Epithelial cell of prostate (primary cell): ENCODE measurements at places on chromosomes 5 and 9.

GRCh38 chr5:122412966-122413365 is 100.9 kb downstream of the SNCAIP start:
- DNase-seq = no peak

- no peak for DNase-seq
Observed at GRCh38 chr9:22129133-22129532, 120.0 kb upstream of the CDKN2B start.

GRCh38 chr9:128101231-128101661 is 26.3 kb downstream of the PTGES2 start:
- no peak for DNase-seq

- no peak for DNase-seq
Observed at GRCh38 chr5:122680623-122681350, 94.1 kb upstream of the SNX2 start.

DNA sequence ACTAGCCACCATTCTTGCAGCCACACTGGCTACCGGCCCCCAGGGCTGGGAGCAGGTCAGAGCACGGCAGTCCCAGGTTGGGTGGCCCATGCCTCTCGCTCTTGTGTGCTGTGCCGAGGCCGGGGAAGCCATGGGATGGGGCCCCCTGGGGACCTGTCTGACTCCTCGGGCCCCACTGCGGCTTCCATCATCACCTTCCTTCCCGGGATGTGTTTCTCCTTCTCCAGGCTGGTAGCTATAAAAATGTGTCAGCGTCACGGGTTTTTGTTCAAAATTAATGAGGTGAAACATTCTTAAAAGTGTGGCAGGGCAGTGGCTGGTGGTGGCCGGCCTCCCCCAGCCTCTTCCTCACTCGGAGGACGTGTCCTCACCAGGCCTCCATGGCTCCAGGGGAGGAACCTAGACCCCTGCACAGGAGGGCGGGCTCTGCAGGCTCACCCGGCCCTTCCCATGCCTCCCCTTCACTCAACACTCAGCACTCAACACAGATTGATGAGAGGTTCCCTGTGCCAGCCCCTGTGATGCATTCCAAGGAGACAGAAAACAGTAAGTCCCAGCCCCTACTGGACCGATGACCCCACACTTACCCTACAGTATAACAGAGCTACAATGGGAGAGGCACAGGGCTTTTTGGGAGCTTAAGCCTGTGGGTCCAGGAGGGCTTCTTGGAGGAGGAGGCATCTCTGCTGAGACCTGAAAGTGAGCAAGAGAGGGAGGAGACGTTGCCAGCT is 43.2 kb downstream of the PTGES start:
- DNase-seq = no peak

GRCh38 chr5:133565993-133566392 is 46.3 kb downstream of the FSTL4 start:
- no peak for DNase-seq

DNA sequence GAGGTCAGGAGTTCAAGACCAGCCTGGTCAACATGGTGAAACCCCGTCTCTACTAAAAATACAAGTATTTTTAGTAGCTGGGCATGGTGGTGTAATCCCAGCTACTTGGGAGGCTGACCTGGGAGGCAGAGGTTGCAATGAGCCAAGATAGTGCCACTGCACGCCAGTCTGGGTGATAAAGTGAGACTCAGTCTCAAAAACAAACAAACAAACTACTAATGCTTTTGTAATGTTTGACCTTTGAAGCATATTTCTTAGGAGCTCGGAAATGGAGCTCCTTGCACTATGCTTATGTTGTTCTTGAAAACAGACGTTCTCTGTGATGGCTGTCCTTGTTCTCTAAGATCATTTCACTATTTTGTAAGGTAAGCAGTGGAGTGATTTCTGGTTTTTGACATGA is 6.0 kb downstream of the F2RL2 start:
- DNase-seq = no peak

DNA sequence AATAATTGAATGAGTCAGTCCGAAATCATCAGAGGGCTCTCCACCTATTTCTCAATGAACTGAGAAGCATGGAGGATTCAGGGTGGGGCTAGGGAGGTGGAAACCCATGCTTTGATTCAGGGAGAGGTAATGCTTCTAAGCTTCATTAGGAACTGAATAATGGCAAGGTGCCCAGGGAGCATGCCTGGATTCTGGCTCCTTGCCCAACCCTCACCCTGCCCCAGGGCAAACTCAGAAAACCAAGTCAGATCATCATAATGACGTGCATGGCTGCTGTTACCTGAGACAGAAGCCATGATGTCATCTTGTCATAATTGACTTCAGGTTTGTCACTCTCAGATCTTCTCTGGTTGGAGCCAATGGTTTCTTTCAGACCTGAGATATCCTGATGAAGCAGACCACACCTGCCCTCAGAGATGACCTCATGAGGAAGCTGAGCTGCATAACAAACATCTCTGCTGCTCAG is 199.6 kb downstream of the SYK start:
- peak; percentile 98 for DNase-seq

DNA sequence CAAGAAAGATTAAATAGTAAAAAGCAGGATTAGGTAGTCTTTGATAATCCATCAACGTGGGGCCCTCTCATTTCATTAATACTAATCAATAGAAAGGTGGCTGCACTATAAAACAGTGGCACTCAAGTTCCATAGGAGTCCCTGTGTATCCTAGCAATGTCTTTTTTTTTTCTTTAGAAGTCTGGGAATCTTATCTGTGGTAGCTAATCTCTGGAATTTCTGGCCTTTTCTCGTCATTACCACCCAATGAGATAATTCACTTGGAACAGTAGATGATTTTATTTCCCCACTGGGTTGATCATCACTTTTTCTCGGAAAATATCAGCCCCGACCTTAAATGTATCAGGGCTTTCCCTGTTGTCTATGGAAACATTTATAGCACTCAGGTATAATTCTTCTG is 86.8 kb upstream of the CDH6 start:
- no peak for DNase-seq

DNA sequence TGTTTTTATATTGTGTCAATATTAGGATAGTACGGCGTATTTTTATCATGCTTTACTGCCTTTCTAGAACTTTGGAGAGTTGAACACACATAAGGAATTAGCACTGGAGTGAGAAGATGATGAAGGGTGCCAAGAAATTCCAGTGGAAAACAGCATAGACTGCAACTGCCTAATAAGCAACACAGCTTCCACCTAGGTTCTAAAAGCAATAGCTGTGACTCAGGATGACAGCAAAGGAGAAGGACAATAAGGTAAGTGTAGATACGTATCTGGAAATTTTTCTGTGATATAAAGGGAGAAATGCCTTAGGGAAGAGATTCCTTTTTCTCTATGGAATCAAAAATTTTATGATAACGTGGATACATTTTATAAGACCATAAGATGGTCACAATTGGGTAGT is 7.4 kb downstream of the PTPRD start:
- no peak for DNase-seq

GRCh38 chr5:36240779-36241630 is 720 bp downstream of the NADK2 start:
- DNase-seq = no peak

DNA sequence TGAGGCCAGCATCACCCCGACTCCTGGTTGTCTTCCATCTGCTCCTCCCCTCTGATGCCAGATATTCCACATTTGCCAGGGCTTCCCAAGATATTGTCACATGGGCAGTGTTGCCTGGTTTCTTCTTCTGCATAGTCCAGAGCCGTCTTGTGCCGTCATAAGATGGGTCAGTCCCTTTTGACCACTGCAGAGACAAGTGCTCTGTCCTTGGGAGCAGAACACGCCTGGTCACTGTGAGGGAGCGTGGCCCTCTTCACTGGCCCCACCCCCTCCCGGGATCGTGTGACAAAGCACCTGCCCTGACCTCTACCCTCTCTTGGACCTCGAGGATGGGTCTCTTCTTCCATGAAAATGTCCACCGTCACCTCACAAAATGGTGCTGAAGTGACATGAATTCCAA is 41.6 kb downstream of the UBE2QL1 start:
- DNase-seq = no peak

DNA sequence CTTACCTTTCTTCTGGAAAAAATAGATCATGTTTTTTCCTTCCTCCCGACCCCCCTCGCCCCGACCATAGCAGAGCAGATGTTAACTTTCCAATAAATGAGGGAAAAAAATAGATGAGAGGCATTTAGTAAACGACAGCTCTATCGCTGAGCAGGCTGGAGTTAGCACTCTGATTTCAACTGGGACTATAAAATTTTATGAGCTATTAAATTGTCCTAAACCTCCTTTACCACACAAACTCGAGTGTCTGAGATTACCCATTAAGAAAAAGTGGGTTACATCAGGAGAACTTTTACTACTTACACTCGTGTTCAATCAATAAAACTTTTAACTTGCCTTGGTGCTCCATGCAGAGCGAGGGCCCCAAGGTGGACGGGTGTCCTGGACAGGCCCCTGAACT is 59.8 kb upstream of the RNU6ATAC start:
- DNase-seq = no peak

GRCh38 chr5:180810210-180810958 is 7.8 kb upstream of the MGAT1 start:
- peak; percentile 70 for DNase-seq

DNA sequence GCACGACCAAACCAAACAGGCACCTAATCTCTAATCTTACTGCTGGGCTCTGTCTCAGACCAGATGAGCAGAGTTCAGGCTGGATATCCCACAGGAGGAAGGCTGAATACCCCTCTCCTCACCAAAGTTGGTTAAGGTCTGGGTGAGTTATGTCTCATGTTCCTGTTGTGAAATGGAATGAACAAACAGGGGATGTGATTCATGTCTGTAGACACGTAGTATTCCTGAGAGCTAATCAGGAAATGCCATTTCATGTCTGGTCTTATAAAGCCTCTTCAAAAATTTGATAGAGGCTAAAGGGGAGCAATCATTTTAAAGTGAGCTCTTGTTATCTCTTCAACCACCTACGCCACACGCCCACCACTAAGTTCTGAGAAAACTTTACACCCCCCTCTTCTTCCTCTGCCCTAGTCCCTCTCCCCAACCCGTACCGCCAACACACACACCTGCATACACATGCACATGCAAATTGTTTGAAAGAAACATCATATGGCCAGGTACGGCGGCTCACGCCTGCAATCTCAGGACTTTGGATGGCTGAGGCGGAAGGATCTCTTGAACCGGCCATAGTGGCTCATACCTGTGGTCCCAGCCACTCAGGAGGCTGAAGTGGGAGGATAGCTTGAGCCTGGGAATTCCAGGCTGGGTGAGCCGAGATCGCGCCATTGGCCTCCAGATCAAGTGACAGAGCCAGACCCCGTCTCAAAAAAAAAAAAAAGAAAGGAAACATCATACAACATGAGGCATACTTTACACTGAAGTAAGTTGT is 69.8 kb upstream of the RAI14 start:
- peak; percentile 93 for DNase-seq

- DNase-seq = no peak
Observed at GRCh38 chr9:1014225-1014624, 35.9 kb upstream of the DMRT2 start.

DNA sequence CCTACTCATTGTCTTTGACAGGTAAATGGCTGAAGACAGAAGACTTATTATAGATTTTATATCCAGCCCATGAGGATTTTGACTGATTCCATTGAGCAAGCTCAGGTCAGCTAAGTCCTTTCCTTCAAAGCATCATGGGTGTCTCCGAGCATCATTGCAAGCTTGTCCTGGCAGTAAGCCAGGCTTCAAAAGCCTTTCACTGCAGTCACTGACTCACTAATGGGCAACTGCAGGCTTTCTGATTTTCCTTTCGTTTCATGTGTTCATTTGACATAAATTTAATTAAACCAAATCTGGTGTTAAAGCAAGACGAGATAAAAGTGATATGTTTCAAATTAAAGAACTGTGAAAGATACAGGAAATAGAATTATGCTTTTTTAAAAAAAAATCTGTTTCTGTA is 426.2 kb downstream of the ANXA1 start:
- DNase-seq = no peak

GRCh38 chr5:143583409-143583808 is 179.9 kb upstream of the NR3C1 start:
- no peak for DNase-seq

- no peak for DNase-seq
Observed at GRCh38 chr9:129264388-129264787, 86.3 kb upstream of the IER5L start.

DNA sequence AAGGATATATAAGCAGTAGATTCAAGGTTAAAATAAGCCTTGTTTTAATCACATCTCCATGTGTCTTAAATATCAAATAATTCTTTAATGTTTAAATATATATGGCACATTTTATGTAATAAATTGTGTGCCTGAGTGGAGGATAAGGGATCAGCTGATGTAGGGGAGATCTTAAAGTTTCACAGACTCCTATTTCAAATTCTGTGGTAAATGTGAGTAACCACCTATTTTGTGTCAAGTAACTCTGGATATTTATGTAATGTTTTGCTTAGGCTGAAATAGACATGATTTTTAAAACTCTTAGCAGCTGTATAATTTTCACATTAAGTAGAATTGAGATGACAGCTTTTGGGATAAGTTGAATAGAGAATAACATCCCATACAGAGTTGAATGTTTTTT is 41.3 kb upstream of the ITGA2 start:
- no peak for DNase-seq

DNA sequence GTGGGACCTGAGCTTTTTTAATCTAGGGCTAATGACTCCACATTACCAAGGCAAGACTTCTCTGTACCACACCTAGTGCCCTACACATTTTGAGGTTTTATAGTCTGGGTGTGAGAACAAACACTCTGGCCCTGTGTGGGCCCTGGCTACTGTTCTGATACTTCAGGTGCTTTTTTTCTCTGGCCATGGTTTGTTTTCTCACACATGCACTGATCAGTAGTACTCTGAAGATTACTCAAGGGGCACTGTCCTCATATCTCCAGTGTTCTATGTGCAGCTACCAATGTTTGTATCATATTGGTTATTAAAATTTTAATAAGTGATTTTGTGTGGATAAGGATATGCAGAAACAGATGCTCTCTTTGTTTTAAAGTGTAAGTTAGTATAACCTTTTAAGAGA is 5.9 kb upstream of the C9orf40 start:
- no peak for DNase-seq

- DNase-seq = no peak
Observed at GRCh38 chr5:156687514-156687913, 162.6 kb upstream of the PPP1R2B start.

- no peak for DNase-seq
Observed at GRCh38 chr5:80206282-80206681, 49.6 kb downstream of the SERINC5 start.

- no peak for DNase-seq
Observed at GRCh38 chr5:171801839-171802238, 16.2 kb downstream of the SMIM23 start.

DNA sequence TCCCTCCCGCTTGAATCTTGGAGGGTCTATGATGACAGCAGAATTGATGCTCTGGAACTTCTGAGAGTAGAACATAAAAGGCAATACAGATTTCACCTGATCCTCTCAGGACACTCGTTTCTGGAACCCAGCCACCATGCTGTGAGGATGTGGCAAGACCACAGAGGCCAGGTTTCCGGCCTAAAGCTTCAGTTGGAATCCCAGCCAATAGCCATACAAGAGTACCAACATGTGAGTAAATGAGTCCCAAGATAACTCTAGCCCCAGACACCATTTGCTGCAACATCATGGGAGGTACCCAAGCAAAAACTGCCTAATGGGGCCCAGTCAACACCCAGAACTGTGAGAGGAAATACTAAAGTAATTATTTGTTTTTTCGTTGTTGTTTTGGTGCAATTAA is 65.7 kb upstream of the MARCHF11 start:
- DNase-seq = no peak

- DNase-seq = peak; percentile 92
Observed at GRCh38 chr9:131714161-131714646, 25.7 kb downstream of the RAPGEF1 start.

- peak; percentile 50 for DNase-seq
Observed at GRCh38 chr5:151040211-151040747, 19.9 kb downstream of the GPX3 start.

GRCh38 chr5:173538018-173538417 is 78.4 kb downstream of the BOD1 start:
- no peak for DNase-seq

GRCh38 chr5:41083306-41083705 is 12.2 kb upstream of the MROH2B start:
- DNase-seq = no peak
